ENCODE measurements at places on chromosomes 5 and 9.

DNA sequence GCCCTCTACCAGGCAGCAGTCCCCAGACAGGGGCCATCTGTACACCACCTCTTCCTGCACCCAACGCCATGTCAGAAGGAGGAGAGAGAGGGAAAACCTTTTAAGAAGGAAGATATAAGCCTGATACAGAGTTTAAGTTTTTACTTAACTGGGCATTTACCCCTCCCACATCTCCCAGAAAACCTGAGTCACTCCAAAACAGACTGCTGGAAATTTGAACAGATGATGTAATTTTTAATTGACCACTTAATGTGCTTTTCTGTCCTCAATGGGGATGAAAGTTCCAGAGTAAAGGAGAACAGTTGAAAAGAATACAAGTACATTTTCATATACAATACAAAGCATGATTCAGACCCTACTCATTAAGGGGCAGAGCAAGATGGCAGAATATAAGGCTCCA lies 63.9 kb downstream of the TTC39B start:
- DNase-seq, result peak; percentile 52

DNA sequence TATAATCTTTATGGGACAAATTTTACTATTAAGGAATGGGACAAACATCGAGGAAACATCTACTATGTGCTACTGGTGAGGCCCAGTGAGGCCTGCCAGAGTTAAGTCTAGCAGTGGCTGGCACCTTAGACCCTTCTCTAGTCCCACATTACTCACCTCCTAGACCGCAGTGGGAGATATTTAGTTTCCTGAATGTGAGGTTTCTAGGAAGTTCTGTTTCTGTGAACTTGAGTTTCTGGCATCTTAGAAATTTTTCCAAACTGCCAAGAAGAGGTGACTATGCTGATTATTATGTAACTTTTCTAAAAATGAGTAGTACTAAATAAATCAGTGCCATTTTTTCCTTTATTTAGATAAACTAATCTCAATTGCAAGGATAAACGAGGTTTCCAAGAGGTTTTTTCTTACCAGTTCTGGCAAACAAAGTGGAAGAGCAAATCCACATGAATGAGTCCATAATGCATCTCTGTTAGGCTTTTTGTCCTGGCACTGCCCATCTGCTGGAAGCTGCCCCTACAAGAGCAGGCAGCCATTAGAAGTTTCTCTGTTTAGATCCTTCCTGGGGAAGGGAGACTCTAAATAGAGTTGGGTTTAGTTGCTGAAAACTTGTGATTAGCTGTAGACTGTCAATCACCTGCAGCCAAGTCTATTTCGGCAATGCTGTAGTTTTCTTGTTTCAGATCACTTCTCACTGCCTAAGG lies 348.7 kb downstream of the MAN2A1 start:
- peak; percentile 72 for DNase-seq

GRCh38 chr5:66713998-66714397 lies 117.8 kb downstream of the MAST4 start:
- peak; percentile 7 for DNase-seq

DNA sequence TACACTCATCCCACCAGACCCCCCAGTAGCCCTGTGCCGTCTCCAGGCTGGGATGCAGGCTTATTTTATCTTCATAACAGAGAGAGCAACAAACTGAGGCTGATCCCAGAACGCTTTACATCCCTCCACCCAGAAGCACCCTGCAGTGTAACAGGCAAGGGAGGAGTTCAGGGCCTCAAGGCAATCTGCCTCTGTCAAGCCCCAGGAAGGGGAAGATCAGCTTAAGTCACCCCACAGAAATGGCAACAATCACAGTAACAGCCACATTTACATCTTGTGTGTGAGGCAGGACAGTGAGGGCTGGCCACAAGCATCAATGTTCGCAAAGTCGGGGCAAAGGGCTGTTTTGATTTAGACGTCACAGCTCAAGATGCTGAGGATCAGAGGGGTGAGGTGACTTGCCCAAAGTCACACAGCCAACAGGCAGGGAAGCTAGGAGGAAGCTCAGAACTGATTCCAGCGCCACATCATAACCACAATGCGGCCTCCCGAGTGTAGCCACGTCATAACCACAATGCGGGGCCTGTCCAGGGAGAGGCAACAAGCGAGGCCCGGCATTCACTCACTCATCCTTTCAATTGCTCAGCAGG lies 14.4 kb downstream of the STK10 start:
- DNase-seq, result peak; percentile 40

- no peak for DNase-seq
These were observed 2354.8 kb upstream of the C9orf72 start for GRCh38 chr9:29928072-29928471.

- DNase-seq, result no peak
These were observed 7.5 kb downstream of the UNC5A start for GRCh38 chr5:176817841-176818377.

DNA sequence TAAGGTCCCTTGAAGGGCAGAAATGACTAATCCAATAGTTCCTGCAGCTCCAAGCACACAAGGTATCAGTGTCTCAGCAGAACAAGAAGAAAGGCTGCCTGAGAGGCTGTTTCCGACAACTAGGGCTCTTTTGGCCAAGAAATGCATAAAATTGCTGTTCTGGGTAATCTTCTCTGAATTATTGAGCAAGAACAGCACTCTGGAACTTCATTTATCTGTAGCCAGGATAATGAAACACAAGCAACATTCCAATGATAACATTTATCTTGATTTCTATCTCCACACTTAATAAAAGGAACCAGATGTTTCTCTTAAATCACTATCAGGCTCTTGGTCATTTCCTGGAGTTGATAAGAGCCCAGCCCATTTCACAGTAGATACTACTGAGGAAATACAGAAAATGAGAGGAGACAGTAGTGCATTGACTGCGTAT lies 17.0 kb upstream of the AUH start:
- DNase-seq, result peak; percentile 43

- no peak for DNase-seq
These were observed 510.2 kb downstream of the BNC2 start for GRCh38 chr9:16360247-16360646.

DNA sequence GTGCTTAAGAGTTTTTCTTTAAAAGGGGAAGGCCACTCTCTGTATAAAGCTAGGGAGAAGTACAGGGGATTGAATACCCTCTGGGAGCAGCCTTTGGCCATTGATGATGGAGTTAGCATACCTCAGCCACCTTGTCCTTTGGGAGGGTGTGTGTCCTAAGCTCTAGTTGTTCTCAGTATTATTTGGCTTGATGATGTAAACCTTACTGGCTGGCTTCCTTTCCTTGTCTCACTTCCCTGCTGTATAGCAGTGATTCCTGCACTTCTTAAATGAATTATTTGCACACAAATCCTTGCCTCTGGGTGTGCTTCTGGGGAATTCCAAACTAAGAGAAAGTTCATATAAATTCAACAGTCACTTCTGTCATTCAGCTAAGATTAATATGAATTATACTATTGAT lies 234.9 kb upstream of the RIOK2 start:
- DNase-seq, result no peak

DNA sequence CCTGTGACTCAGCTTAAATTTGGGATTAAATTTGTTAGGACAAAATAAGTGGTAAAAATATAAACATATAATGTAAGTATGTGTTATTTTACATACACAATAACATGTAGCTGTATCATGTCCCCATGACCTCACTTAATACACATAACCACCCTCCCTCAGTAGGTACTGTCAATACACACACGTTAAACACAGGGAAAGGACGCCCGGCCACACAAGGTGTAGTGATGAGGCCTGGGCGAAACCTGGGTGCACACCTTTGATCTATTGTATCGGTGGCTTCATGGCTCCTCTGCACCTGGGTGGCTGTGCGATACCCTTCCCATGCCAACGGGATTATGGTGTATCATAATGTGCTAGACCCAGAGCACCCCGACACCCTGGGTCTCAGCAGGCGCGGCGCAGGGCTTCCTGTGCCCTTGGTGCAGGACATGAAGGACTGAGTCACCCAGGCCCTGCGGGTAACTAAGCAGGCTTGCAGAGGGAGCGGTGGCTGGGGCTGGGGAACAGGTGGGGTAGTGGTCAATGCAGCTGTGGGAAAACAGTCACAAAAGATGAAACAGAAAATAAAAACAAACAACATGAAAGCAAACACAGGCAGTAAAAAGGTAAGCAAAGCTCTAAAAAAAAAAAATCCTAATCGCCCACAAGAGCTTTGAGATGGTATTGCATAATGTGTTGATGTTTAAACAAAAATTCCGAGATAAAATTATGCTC lies 127.5 kb upstream of the RETREG1 start:
- DNase-seq, result peak; percentile 63

DNA sequence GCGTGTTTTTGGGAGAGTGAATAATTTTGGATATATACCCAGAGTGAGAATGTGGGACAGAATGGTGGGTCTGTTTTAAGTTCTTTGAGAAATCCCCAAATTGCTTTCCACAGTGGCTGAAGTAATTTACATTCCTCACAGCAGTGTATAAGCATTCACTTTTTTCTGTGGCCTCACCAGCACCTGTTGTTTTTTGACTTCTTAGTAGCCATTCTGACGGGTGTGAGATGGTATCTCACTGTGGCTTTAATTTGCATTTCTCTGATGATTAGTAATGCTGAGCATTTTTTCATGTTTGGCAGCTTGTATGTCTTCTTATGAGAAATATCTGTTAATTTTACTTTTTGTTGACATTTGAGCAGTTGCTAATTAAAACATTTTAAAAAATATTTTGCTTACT lies 9.4 kb upstream of the SPATA31D1 start:
- DNase-seq, result peak; percentile 72

GRCh38 chr9:105447386-105447813 lies 434 bp upstream of the FSD1L start:
- no peak for DNase-seq

- no peak for DNase-seq
These were observed 274.9 kb downstream of the ARHGAP26 start for GRCh38 chr5:143045062-143045461.

- no peak for DNase-seq
These were observed 23.1 kb downstream of the CXXC5 start for GRCh38 chr5:139671096-139671841.

Measured in LHCN-M2 (cell line).